ENCODE measurements at places on chromosomes 12 and 14.

- H3K27ac ChIP-seq: peak overlapping the region; percentile 95
- H3K27me3 ChIP-seq: no peaks in the 10 kb centered on the region
- peaks cover 6% of the 10 kb centered on the region for H3K4me1 ChIP-seq
Observed at GRCh38 chr12:53625373-53625945, 723 bp downstream of the ATF7 start.

GRCh38 chr14:96512602-96513397 lies 10.6 kb downstream of the PAPOLA start:
- H3K36me3 ChIP-seq: no peaks in the 10 kb centered on the region
- H3K4me1 ChIP-seq: no peaks in the 10 kb centered on the region
- no peak overlapping the region for H3K27ac ChIP-seq
- H3K4me3 ChIP-seq: no peak overlapping the region

DNA sequence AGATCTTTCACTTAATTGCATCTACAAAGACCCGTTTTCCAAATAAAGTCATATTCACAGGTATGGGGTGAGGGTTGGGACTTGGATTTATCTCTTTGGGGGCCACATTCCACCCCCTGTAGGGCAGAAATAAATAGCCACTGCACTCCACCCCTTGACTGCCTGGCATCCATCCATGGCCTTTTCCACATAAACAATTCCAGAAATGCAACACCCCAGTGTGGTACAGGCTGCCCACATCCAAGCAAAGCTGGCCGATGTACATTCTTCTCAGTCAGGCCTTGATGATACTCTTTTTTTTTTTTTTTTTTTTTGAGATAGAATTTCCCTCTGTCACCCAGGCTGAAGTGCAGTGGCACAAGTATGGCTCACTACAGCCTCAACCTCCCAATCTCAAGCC lies 12.9 kb downstream of the DGLUCY start:
- H3K27ac ChIP-seq: no peak overlapping the region
- no peak overlapping the region for H3K4me3 ChIP-seq
- peaks cover 2% of the 10 kb centered on the region for H3K4me1 ChIP-seq
- DNase-seq: no peak
- no peaks in the 10 kb centered on the region for H3K27me3 ChIP-seq
- H3K36me3 ChIP-seq: peaks cover 5% of the 10 kb centered on the region

GRCh38 chr12:120922279-120922678 lies 18.1 kb upstream of the SPPL3 start:
- H3K4me3 ChIP-seq: no peak overlapping the region
- no peak for DNase-seq
- H3K27me3 ChIP-seq: no peaks in the 10 kb centered on the region

- H3K4me3 ChIP-seq: no peak overlapping the region
- no peaks in the 10 kb centered on the region for H3K27me3 ChIP-seq
Observed at GRCh38 chr12:46124132-46124847, 133.9 kb upstream of the SCAF11 start.

- no peaks in the 10 kb centered on the region for H3K27me3 ChIP-seq
- no peak overlapping the region for H3K4me3 ChIP-seq
- H3K36me3 ChIP-seq: peaks cover 2% of the 10 kb centered on the region
Observed at GRCh38 chr12:66132408-66132807, 1.9 kb upstream of the LLPH start.

GRCh38 chr12:5200278-5201087 lies 156.8 kb downstream of the KCNA5 start:
- H3K27ac ChIP-seq: no peak overlapping the region
- H3K27me3 ChIP-seq: no peaks in the 10 kb centered on the region
- peaks cover 8% of the 10 kb centered on the region for H3K4me1 ChIP-seq

GRCh38 chr12:97805146-97805545 lies 342.5 kb downstream of the RMST start:
- no peaks in the 10 kb centered on the region for H3K36me3 ChIP-seq
- H3K4me3 ChIP-seq: peak overlapping the region; percentile 1
- DNase-seq: peak; percentile 85

GRCh38 chr12:10285919-10286318 lies 21.8 kb upstream of the KLRD1 start:
- H3K27me3 ChIP-seq: no peaks in the 10 kb centered on the region
- no peak overlapping the region for H3K27ac ChIP-seq
- no peak overlapping the region for H3K4me3 ChIP-seq
- no peak for DNase-seq
- no peaks in the 10 kb centered on the region for H3K4me1 ChIP-seq
- no peaks in the 10 kb centered on the region for H3K36me3 ChIP-seq

Data from spinal cord (tissue), 10 donors.